RPMI7951 (cell line): ENCODE measurements at places on chromosomes 5 and 9. TPM values are rescaled to one million over a fixed set of nuclear protein-coding genes. Genes with fewer than 3 reads are reported as not detected.

Gene BHMT2
- total RNA-seq, result not detected in 2 replicates

DNA sequence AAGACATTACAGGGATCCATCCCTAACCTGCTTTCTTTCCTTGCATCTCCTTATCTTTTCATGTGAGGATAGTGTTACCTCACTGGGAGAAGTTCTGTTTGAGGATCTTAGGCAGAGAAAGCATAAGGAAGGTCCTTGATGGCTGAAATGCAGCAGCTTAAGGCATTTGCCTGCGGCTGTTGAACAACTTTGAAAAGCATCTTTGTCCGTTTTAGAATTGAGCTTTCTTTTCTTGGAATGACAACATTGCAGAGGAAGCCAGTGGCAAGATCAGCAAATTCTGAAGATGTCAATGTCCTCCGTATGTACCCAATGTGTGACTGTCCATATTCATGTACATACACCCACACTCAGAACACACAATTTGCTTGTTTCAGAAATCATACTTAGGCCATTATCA, 436.2 kb downstream of the GABRG2 start:
- peak; percentile 22 for DNase-seq

Gene PHF24
- not detected in 2 replicates for total RNA-seq

GRCh38 chr5:173717959-173718358, 101.5 kb upstream of the BOD1 start:
- DNase-seq, result no peak

- no peak for DNase-seq
Observed at GRCh38 chr5:126055348-126055729, 367.9 kb upstream of the GRAMD2B start.

DNA sequence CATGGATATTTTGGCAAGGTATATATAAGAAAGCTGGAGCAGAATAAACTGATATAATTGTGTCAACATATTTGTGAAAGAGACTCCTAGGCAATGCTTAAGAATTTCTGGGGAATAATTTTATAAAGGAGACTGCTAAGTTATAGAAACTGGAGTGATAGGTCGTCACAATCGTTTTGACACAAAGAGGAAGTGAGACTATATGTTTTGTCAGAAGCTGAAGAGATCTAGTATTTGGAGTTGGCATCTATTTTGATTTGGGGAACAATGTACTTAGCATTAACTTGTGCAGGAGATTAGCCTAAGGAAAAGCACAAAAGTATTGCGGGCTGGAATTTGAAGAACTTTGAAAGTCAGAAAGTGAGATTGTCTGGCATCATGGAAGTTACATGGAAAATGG, 582.5 kb downstream of the TAF11L14 start:
- DNase-seq, result no peak

Gene FSTL4
- 0.12 TPM in 1 of 2 replicates, not detected in the other for total RNA-seq

Gene ACOT12
- not detected in 2 replicates for total RNA-seq

DNA sequence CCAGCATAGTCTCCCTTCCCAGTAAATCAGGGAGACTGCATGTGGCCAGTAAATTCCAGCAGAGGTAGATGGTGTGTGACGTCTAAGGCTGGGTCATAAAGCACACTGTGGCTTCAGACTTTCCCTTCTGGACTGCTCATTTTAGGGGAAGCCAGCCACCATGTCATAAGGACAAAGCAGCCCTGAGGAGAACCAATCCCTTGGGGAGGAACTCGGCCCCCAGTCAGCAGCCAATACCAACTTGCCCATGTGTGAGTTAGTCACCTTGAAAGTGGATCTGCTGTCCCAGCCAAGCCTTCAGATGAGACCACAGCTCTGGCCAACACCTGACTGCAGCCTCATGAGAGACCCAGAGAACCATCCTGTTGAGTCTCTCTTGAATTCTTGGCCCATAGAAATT, 14.7 kb upstream of the NINJ1 start:
- no peak for DNase-seq

DNA sequence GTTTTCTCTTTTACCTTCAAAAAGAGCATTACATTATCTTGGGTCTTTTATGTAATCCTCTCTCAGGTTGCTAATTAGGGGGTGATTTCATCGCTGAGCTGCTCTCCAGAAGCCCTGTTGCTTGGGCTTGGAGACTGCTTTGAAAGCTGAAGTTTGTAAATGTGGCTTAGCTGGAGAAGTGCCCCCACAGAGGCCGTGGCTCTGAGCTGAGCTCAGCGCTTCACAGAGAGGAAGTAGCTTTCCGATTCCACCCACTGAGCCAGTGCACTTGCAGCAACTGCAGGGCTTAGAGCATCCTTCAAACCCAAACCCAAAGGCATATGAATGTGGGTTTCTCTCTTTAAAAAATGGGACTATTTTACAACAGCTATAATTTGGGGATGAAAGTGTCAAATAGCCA, 13.7 kb upstream of the NXNL2 start:
- DNase-seq, result no peak

- peak; percentile 92 for DNase-seq
Observed at GRCh38 chr9:73176450-73176875, 24.8 kb downstream of the ANXA1 start.

DNA sequence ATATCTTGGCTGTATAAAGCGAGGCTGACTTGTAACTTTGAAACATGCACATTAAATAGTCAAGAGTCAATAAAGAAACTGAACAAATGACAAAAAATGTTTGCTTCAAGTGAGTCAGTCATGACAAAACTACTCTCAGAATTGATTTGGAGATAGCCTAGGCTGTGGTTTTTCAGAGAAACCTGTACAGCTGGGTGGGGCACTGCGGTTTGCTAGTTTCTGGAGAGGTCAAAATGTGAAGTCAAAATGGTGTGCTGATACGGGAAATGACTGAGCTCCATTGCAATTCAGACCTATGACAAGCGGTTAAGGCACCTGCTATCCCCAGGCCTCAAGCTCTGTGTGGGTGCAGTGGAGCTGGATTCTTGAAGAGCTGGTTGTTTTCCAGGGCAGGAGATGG, 10.3 kb upstream of the CD180 start:
- peak; percentile 97 for DNase-seq

DNA sequence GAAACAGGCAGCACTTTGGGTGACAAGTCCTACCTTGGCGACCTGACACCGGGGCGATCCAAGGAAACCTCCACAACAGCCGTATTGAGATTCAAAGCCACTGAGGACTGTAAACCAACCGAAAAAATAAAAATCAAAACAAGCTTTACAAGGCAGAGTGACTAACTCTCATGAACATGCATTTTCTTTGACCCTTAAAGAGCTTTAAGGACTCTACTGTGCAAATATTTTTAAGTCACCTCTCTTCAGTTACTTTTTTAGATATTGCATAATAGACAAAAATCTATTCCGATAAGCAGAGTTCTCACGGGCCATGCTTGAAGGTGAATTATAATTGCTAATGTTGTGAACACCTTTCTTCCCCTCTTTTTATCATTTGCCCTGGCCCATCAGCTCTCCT, 38.3 kb downstream of the EQTN start:
- DNase-seq, result no peak

- DNase-seq, result no peak
Observed at GRCh38 chr5:155268770-155269425, 255.3 kb downstream of the KIF4B start.
